ENCODE measurements at places on chromosomes 2 and 18.
A peak's percentile ranks its signal among the peaks of the same experiment; 100 is the strongest.

- no peak for DNase-seq
These were observed 76.7 kb downstream of the TCF7L1 start for GRCh38 chr2:85209887-85210286.

GRCh38 chr18:61107113-61107512 is 226.1 kb upstream of the CDH20 start:
- DNase-seq: no peak

DNA sequence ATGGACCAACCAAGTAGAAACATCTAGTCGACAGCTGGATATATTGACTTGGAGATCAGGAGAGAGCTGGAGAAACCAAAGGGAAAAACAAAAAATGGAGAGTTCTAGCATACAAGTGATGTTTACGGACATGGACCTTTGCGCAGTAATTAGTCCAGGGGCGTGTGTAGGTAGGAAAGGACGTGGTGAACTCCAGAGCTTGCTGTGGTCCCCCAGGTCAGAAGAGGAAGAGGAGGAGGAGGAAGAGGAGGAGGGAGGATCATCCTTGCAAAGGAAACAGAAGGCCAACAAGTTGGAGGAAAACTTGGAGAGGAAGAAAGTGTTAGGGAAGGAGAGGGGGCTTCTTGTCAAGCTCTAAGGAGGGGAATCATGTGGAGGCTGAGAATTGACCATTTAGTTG is 17.5 kb downstream of the TRAF3IP1 start:
- DNase-seq: no peak

- DNase-seq: no peak
These were observed 35.2 kb downstream of the SETBP1 start for GRCh38 chr18:44715842-44716241.

- DNase-seq: no peak
These were observed 76.4 kb downstream of the ITGB1BP1 start for GRCh38 chr2:9346885-9347284.

DNA sequence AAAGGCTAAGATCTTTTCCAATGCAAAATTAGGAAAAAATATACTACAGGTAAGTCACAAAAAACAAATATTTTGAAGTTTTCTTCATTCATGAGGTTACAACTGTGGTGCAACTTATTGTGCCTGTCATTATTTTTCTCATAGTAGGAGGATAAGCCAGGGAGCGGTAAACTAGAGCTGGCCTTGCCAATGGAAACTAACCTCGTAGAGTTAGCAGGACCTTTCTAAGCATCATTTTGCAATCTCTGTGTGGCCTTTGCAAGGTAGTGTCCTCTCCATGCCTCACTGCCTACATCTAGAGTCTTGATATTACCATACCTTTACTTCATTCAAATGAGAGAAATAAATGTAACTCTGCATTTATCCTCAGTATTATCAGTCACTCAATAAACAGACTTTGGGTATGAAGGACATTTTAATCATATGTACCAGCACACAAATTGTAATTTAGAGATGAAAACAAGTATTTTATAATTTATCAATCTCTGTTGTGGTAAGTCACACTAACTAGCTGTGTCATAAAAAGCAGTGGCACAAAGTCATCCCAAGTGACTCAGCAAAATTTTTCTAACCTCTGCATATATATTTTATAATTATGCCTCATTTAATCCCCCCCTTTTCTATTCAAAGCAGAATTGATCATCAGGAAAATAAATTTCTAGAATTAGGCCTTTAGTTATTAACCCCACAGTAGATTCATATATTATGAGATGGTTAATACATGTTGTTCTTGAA is 47.0 kb downstream of the LANCL1 start:
- DNase-seq: no peak

DNA sequence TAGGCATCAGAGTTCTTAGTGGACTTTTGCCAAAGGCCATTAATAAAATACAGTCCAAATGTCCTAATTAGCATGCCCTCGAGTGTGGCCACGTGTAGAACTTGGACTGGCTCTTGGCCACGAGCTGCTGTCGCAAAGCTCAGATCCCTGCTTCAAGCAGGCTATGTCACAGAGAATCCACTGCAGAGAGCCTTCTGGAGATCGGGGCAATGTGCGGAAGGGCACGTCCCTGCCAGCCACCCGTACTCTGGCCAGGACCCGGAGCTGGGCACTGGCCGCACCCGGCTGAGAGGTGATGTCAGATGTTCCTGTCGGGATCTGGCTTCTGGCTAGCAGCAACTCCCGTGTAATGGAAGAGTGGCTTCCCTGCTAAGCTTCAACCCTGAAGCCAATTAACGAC is 432.7 kb upstream of the ID2 start:
- DNase-seq: no peak

DNA sequence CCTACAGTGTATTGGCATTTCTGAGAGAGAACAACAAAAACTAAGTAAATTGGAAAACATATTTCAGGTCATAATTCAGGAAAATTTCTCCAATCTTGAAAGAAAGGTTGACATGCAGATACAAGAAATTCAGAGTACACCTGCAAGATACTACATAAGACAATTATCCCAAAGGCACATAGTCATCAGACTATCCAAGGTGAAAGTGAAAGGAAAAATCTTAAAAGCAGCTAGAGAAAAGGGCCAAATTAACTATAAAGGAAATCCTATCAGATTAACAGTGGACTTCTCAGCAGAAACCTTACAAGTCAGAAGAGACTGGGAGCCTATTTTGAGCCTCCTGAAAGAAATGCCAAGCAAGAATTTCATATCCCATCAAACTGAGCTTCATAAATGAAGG is 449.0 kb upstream of the MMADHC start:
- DNase-seq: no peak

DNA sequence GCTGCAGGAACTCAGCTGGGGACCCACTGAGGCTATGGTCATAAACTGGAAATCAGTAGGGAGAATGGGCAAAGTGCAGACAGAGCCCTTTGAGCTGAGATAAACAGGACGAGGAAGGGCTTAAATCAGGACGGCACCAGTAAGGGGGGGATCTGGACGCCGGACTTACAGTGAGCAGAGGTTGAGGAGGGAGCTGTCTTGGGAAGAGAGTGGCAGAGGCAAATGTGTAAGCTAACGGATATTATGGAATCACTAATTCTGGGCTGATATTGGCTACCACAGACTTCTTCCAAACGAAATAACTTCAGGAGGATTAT is 539 bp downstream of the CYP27A1 start:
- DNase-seq: no peak

DNA sequence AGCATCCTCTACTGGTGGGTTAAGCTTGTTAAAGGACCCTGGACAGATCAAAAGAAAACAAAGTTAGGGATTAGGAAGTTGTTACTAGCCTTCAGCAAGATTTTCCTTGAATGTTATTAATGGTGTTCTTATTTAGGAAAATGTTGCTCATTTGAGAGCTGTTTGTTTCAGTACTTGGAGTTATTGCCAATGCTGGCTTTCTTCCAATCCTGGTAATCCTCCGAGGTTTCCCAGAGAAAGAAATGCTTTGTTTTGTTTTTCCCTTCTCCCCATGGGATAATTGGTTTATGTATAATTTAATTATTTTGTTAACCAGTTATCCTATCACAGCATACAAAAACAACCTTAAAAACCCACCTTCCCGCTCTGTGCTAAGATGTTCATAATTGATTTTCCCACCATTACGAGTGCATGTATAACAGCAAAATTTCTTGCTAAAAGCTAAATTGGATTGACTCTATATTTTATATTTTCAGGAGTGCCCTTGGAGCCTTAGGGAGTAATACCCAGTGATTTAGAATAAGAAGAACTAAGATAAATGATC is 79.8 kb downstream of the MGAT5 start:
- DNase-seq: no peak

DNA sequence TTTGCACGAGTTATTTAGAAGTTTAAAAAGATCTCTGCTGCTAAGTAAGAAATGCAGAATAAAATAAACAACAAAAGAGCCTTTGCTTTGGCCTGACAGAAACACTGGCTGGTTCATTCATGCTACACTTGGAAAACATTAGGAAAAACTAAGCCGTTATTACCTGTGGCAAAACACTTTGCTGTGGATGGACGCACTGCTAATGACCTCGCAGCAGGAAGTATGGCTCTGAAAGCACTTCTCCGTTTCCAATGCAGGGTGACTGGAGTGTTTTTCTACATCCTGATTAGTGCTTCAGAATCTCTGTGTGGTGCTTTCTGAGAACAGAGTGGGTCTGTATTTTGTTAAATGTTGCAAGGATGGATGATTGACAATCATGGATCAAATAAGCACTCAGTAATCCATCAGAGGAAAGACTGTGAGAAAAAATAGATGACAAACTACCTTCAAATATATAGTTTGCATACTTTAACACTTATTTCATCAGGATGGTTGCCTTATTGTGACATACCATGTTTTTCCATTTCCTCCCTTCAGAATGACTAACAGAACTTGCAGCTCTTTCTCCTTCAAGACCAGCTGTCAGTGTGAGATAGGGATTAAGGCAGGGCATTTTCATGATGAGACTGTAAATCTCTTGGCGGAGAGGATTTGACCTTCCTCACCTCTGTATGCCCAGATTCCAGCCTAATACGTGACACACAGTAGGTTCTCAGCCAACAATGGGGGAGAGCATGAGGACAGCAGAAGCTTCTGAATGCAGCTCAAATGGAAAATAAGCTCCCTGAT is 38.0 kb downstream of the LINC00305 start:
- DNase-seq: no peak

- no peak for DNase-seq
These were observed 89.3 kb upstream of the HAAO start for GRCh38 chr2:42881732-42882131.

DNA sequence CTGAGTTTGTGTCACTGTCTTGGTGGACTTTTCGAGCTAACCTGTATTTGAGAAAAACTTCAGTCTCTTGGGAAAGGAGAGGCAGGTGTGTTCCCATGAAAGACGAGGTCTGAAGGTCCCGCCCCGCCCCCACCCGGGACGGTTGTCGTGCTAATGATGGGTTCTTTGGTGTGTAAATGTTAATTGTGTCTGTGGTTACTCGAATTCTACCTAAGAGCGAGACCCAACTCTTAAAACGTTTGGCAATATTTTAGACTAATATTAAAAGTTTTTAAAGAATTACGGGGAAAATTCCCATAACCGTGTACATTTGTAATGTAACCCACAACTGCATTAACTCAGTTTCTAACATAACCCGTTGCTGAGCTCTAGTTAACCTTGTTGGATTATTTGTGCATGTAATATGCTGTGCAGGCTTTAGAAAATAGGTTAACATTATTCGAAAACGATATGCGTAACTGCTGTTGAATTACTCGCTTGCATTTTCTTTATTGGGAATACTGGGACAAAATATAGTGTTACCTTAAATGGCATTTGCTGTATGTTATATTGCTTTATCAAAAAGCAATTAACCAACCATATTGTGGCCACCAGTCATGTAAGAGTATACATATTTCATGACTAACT is 833 bp downstream of the EPB41L5 start:
- no peak for DNase-seq

GRCh38 chr2:176647325-176648165 is 378.3 kb downstream of the MTX2 start:
- no peak for DNase-seq

- no peak for DNase-seq
These were observed 4.0 kb downstream of the B4GALT6 start for GRCh38 chr18:31680433-31680811.

GRCh38 chr2:199590321-199591203 is 132.8 kb upstream of the SATB2 start:
- no peak for DNase-seq

GRCh38 chr2:126655051-126655450 is 907 bp upstream of the GYPC start:
- no peak for DNase-seq

DNA sequence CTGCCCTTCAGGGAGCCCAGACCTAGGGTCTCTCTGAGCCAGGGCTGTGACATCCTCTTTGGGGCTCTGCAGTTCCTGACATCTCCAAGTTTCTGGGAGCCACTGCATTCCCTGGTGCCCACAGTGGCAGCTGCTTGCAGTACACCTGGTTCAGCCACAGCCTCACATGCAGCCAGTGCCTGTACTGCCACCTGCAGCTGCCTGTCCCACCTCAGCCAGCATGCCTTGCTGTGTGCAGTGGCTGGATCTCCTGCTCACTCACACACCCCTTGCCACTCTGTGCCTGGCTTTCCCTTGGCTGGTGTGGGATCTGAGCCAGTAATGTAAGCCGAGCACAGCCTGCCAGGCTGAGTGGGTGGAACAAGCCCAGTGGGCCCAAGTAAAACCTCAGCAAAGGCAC is 1288.7 kb downstream of the CNTNAP5 start:
- DNase-seq: no peak

- no peak for DNase-seq
These were observed 361.9 kb upstream of the FSHR start for GRCh38 chr2:49515996-49516782.

DNA sequence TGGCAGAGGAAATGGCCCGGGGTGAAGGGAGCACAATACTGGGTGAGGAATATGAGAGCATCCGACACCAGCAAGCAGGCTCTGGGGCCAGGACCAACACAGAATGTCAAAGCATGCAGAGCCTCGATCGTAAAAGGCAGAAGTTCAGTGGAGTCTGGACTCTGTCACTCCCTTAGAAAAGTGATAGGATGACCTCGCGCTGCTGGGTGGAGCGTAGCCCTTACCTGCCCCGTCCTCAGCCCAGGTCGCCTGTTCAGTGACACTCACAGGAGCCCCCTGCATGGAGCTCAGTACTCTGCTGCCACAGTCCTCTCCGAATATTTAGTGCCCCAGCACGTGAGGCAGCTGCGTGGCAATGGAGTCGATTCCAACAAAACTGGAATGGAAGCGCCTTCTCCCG is 236.7 kb upstream of the MYT1L start:
- no peak for DNase-seq

- no peak for DNase-seq
These were observed 721 bp downstream of the METTL5 start for GRCh38 chr2:169823996-169824372.

- DNase-seq: no peak
These were observed 3.2 kb upstream of the DDX1 start for GRCh38 chr2:15588329-15588919.

- no peak for DNase-seq
These were observed 689 bp upstream of the YWHAQ start for GRCh38 chr2:9631553-9631819.

GRCh38 chr18:55404832-55405465 is 183.0 kb downstream of the TCF4 start:
- DNase-seq: no peak

GRCh38 chr2:170713543-170714380 is 1.4 kb upstream of the SP5 start:
- no peak for DNase-seq

GRCh38 chr2:127416506-127417001 is 1.7 kb upstream of the PROC start:
- DNase-seq: no peak

GRCh38 chr18:9756933-9757470 is 48.9 kb downstream of the RAB31 start:
- no peak for DNase-seq

GRCh38 chr18:80243204-80243603 is 4.1 kb downstream of the PARD6G start:
- no peak for DNase-seq

- peak; percentile 44 for DNase-seq
These were observed at the start of gene TRABD2A for GRCh38 chr2:84880645-84881521. TRABD2A (minus strand) TSS chr2:84881084; CDS start chr2:84881039, 45 bp downstream.

GRCh38 chr2:206443735-206444527 is 599 bp downstream of the ADAM23 start:
- no peak for DNase-seq

- peak; percentile 37 for DNase-seq
These were observed at the start of gene SERPINE2 for GRCh38 chr2:224039080-224039769. SERPINE2 (minus strand) TSS chr2:224039286; CDS start chr2:224001900, 37,386 bp downstream.

- no peak for DNase-seq
These were observed 80.7 kb downstream of the FHOD3 start for GRCh38 chr18:36378205-36378604.
